ENCODE measurements at places on chromosomes 6 and 20.

DNA sequence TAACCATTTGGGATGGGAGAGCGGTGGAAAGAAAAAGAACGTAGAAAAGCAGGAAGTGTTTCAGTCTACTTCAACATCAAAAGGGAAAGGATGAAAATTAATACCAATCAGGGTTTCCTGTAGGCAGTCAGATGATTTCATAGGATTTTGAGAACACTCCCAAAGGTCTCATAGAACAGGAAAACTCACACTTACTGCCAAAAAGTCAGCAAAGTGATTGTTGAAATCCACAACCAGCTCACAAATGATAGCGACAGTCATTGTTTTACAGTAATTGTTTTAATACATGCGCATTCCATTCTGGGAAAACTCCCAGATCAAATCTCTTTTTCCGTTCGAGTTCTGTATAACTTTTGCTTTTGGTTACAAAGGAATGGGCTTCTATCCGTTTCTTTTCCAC, 5.3 kb upstream of the CNKSR3 start:
- DNase-seq, result no peak

- peak; percentile 26 for DNase-seq
Measured at GRCh38 chr6:10465629-10466499, 51.0 kb upstream of the TFAP2A start.

DNA sequence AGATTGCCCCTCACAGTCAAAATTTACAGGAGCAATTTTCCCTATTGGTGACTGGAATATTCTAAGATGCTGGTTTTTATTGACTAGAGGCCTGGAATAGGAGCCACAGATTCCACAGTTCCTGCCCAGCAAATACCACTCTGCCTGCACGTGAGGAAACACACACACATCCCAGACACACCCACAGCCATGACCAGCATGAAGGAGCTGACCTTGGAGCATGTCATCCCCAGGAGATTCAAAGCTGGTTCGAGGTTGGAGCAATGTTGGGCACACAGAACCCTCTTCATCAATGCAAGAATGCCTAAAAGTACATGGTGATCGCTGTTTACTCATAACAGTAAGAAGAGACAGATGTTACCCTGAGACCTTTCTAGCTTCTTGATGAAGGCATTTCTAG, 244.6 kb upstream of the FOXQ1 start:
- no peak for DNase-seq

- peak; percentile 61 for DNase-seq
Measured at GRCh38 chr6:145929037-145929633, 35.0 kb downstream of the SHPRH start.

DNA sequence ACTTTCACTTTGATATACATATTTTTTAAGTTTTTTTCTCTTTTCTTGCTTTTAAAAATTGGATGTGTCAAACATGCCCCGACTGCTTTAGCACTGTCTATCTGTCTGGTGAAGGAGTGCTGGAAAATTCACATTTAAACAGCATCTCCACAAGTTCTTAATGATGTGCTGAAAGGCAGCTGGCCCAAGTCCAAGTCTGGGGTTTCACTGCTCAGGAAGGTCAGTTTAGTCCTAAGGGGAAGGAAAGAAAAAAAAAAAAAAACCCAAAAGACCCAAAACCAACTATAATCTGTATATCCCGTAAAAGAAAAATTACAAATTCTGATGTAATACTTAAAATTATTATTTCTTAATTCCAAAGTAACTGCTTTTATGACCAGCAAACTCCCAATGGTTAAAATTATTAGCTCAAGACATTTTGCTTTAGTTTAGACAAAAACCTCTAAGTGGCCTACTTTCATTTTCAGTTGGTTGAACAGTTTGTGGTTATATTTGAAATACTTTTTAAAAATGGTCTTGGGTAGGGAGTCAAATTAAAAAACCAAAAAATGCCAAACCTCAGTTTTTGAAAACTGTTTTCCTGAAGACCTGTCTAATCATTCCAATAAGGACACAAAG, 79.5 kb upstream of the PREP start:
- DNase-seq, result no peak

- no peak for DNase-seq
Measured at GRCh38 chr20:35283441-35284266, 918 bp downstream of the EIF6 start.

- DNase-seq, result no peak
Measured at GRCh38 chr6:45870531-45870930, 145.1 kb downstream of the CLIC5 start.

DNA sequence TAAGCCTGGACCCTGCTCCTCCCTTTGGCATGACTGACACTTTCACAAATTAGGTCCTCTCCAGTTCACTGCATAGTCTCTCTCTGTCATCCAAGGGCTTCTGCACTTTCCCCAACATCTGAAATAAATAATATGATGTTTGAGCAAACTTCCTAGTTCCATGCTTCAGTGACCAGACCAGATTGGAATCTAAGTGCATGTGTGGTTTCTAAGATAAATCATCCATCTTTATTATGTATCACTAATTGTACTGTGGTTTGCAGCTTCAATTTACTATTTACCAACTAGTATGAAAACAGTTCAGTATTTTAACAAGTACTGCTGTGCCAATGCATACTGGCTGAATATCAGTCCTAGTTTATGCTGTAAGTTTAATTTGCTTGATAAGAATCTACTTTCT, 18.7 kb downstream of the SESN1 start:
- no peak for DNase-seq

- DNase-seq, result no peak
Measured at GRCh38 chr6:43842231-43842794, 72.3 kb downstream of the VEGFA start.

DNA sequence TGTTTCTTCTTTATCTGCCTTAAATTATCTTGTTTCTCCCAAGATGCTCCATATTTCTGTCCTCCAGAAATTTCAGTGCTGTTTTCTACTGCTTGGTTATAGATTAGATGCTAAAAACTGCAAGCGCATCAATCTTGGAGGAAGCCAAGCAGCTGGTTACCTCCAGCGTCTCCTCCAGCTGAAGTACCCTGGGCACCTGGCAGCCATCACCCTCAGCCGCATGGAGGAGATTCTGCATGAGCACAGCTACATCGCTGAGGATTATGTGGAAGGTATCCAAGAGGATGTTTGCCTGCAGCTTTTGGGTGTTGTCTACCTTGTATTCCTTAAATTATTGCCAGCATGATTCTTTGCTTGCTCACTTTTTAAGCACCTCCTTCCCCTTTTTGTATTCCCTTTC, 3.8 kb downstream of the ACTR5 start:
- DNase-seq, result no peak

- no peak for DNase-seq
Measured at GRCh38 chr6:106381881-106382280, 21.4 kb downstream of the CRYBG1 start.

GRCh38 chr20:58576603-58576970, 61.4 kb upstream of the APCDD1L start:
- no peak for DNase-seq

DNA sequence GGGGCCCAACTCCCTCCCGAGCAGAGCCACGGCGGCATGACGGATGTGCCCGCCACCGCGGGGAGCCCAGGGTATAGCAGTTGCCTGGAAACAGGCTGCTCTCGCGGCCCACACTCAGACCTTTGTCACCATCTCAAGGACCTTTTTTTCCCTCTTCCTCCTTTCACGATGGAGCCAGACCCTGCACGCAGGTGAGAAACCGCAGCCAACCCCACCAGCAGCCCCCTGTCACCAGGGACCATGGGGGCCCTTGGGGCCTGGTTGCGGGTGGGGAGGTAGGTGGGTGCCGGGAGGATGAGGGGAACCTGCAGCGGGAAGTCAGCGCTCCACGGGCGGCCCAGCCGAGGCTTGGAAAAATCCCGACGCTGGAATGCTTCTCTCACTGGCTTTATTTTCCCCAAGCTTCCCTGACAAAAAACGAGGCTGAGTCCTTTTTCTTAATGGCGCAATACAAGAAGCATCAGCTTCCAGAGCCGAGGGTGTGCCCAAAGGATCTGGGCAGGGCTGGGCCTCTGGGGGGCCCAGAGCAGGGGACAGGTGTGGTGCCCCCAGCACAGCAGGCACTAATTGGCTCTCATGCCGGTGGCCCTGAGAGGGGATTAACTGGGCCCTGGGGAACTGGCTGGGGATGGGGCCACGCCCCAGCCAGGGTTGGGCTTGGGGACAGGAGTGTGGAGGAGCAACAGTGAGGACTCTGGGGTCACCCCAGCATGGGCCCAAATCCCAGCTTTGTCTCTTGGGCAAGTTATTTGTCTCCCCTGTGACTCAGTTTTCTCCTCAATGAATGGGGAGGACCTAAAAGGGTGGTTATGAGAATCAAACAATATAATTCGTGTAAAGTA, 23.9 kb downstream of the NOL4L start:
- no peak for DNase-seq

DNA sequence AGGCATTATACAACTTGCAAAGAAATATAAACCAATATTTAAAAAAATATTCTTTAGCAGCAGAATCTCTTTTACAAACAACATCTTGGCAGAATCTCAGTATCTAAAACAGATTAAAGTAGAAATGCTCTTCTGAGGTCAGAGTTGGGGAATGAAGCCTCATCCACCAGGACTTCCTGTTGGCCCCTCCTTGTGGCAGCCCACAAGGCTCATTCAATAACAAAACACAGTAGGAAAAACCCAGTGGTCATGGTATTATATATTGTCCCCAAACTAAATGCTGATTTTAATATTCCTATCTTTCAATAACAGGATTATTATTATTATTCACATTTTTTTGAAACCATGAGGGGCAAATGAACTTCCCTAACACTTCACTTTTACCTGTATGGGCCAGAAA, 368.6 kb downstream of the BTBD9 start:
- DNase-seq, result no peak

DNA sequence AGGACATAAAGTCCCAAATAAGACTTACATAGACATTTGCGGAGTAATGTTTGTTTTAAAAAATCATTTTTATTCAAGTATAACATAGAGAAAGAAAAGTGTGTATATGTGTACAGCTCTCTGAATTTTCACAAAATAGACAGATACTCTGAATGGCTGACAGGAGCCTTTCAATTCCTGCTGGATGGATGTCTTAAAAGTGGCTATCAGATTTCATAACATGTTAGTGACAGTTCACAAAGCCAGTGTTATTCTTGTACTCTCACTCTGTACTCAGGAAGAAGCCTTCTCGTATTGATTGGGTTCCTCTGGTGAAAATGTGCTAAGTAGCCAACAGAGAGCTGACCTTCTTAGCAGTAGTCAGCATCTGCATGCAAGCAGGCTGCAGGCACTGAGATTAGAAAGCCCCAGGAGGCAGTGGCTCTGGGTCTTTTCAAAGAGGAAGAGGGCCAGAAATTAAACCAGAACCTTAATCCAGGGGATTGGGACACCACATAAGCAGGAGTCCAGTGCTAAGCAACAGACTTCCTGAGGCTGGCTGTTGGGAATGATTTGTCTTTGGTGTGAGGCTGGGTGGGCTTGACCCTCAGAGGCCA, 19.7 kb downstream of the SLC17A4 start:
- DNase-seq, result no peak

DNA sequence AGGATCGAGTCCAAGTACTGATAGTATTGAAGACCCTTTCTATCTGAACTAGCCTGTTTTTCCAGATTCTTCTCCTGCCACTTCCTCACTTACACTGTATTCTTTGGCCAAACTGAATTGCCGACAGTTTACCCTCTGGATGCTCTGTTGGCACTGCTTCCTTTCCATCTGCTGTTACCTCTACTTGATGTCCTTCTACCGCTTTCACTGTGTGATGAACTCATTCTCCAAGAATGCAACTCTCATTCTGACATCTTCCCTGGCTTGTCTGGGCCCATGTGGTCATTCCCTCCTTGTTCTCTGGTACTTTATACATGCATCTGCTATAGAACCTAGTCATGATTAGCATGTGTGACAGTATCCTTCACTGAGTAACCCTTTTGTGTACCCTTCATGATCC, 16.3 kb downstream of the RPRD1B start:
- no peak for DNase-seq

DNA sequence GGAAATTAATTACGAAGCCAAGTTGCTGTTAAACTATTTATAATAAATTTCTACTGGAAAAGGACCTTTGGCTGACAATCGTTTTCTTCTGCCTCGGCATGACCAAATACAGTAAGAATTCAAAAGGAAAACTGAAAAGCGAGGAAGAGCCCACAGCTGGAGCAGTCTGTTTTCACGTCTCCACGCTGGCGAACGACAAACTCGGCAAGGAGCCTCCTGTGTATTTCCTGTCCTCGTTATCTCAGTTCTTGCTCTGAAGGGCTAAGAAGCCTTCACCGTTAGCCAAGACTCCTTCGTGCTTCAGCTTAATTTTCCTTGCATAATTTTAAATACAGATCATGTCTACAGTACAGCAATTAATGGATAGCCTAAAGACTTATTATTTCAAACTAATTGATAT, 214.3 kb upstream of the PLCB4 start:
- DNase-seq, result no peak

DNA sequence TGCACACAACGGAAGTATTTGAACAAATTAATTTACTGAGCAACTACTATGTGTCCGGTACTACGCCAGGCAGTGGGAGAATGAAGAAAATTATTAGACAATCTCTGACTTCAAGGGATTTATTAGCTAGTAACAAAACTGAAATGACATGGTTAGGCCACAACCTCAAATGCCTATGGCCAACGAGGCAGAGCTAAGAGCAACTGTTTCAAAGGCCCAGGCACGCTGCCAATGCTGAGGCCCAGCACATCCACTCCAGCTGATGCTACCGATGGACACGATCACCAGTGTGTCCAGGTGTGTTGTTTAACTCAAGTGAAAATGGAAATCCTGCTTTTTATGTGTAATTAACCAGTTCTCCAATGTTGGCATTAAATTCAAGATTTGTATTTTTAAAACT, 420.9 kb downstream of the PRKN start:
- DNase-seq, result no peak

DNA sequence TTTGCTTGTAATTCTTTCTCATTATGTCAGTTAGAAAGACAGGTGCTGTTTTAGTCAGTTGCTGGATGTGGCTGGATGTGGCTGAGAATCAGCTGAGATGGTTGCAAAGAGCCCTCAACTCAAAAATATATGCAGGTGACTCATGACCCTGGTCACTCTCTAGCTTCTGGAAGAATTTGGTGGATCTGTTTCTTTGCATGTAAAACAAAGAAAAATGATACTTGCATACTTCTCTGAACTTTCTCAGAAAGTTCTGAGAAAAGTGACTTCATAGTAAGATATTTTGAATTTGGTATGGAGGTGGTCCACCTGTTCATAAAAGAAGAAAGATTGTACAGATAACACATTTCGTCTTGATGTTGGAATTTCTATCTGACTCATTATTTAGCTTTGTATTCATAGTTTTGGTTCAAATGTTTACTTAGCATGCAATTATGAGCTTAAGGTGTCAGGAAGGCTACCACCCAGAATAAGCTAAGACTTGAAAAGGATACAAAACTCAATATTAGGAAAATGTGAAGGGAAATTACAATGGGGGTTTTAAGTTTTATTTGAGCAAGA, 163.2 kb upstream of the OLIG3 start:
- DNase-seq, result no peak

- DNase-seq, result no peak
Measured at GRCh38 chr6:5423251-5423650, 161.9 kb downstream of the FARS2 start.

DNA sequence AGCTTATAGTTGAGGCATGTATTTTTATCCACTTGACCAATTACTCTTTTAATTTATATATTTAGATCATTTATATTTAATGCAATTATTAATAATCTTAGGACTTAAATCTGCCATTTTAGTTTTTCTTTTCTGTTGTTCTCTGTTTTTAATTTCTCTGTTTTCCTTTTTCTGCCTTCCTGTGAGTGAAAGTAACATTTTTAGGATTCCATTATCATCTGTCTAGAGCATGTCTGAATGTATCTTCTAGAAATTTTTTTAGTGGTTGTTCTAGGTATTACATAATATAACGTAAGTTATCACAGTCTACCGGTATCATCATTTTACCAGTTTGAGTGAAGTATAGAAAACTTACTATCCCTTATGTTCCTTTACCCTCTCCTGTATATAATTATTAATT, 197.3 kb downstream of the UNC5CL start:
- no peak for DNase-seq

All from Kasumi-1 (cell line).